ENCODE measurements at places on chromosomes 5 and 9.
A peak's percentile ranks its signal among the peaks of the same experiment; 100 is the strongest.

DNA sequence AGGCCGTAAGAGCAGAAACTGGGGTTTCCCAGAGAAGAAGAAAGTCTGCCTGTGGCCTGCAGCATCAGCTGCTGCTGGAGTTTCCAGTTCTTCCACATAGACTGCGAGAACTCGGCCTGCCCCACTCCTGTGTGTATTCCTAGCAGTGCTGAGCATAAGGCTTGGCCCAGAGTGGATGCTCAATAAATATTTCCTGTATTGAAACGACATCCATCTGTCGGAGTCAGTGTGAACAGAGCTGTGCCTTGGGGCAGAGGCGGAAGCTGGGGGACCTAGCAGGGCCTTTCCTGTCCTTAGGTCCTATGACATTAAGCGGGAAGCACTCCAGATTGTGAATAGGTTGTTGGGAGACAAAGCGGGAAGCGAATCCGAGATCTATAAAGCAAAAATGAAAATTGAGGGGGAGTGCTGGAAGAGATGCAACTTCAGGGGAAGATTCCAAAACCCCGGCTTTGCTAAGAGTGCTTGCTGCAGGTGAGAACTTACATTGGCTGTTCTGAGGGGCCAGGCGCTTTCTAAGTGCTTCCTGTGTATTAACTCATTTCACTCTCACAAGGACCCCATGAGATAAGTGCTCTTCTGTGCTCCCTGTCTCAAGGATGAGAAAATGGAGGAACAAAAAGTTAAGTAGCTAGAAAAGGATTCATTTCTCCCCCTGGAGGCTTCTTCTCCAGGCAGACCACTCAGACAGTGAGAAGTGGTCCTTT is 76.1 kb upstream of the CXCL14 start:
- DNase-seq = no peak

DNA sequence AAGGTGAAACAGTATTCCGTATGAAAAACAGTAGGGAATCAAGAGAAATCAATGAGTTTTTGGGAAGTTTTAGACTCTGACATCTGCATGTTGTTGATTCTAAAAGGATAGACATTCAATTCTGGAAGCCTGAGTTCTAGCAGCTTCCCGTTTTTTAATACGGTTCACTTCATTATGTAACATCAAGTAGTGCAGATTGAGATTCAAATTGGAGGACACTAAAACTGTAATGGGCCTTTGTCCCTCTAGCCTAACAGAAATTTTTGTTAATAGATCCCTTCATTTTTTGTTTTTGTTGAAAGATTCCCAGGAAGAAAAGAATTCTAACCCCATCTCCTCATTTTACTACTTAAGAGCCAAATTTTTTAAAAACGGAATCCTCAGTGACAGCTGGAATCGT is 384.6 kb downstream of the SH3GL2 start:
- DNase-seq = no peak

- no peak for DNase-seq
These were observed 370.8 kb upstream of the RFX3 start for GRCh38 chr9:3896576-3896975.

DNA sequence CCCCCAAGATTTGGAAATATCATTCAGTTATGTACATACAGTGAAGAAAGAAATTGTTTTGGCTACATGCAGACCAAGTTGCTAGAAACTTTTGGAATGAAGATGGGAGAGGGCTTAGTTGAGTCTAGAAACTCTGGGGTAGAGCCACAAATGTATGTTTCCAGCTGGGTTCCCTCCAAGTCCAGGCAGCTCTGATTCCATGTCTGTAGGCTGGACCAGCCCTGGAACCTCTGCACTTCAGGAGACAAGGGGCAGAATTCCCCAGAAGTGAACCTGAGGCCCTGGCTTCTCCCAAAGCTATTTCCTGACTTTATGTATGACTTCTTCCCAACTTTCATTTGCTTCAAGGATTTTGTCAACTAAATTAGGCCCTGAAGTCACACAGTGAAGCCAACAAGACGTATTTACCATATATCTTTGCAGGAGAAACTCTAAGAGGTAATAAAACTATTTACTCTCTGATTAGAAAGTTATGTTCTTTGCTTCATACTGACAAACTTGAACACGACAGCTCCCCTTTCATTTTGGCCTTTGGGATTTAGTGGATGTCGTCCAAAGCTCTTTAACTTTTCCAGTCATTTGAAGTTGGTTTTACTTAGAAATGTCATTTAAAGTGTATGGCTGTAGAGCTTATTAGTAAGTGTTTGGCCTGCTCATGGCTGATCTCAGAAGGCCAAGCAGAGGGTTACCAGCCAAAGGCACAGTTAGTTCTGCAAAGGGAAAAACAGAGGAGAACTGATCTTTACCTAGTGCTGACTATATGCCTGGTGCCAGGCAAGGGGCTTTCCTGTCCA is 152.0 kb upstream of the SLC28A3 start:
- no peak for DNase-seq

- DNase-seq = peak; percentile 31
These were observed 472 bp downstream of the FBXO4 start for GRCh38 chr5:41925555-41925951.

- DNase-seq = no peak
These were observed 148.3 kb upstream of the IER5L start for GRCh38 chr9:129326061-129327005.

- DNase-seq = no peak
These were observed 19.3 kb downstream of the RASEF start for GRCh38 chr9:83043597-83043996.

DNA sequence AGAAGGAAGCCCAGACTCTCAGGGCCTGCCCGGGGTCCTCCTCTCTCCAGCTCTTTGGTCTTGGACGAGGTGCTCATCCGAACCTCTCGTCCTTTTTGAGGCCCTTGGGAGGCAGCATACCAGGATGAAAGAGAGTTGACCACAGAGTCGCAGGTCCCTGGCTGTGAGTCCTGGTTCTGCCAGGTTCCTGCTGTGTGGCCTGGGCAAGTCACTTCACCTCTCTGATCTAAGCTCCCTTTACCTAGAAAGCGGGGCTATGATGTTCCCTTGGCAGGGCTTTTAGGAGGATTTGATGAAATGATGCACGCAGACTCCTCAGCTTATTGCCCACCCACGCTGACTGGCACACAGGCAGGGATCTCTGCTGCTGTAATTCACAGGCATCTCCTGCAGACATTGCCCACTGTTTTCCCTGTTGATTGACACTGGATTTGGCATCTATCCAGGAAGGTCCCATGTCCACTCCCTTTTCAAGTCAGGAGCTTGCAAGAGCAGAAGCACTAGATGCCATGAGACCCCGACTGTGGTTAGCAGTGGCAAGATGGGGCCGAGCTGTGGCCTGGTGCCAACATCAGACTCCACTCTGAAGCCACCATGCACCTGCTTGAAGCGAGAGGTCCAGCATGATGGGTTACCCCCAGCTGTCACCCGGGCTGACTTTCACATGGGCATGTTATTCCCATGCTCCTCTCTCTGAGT is 71.5 kb downstream of the MACROH2A1 start:
- no peak for DNase-seq

- no peak for DNase-seq
These were observed 413.6 kb upstream of the TNC start for GRCh38 chr9:115531410-115532125.

- no peak for DNase-seq
These were observed 58.3 kb upstream of the ALDH1B1 start for GRCh38 chr9:38334234-38334633.

GRCh38 chr5:67166460-67167285 is 29.9 kb downstream of the CD180 start:
- peak; percentile 90 for DNase-seq

GRCh38 chr5:114561415-114561814 is 199.5 kb downstream of the KCNN2 start:
- no peak for DNase-seq

GRCh38 chr9:117169089-117169621 is 245.7 kb downstream of the ASTN2 start:
- no peak for DNase-seq

DNA sequence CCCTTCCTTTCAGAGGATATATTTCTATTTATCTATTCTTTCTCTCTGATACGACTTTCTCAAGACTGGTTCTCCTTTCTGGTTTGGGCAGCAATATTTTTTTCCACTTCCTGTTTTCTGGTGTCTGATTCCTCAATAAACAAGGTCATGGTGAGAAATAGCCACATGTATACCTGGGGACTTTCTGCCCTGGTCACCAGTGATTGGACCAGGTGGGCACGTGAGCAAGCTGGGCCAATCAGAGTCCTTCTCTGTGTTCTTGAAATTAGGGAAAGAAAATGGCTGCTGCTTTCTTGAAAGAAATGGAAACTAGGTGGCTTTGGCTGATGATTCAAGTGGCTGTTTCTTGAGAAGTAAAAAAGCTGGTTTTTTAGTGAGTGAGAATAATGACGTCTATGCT is 18.4 kb upstream of the GSN start:
- DNase-seq = no peak

- DNase-seq = no peak
These were observed 54.9 kb upstream of the BOD1 start for GRCh38 chr5:173671121-173671949.

- no peak for DNase-seq
These were observed 162.3 kb upstream of the PPP2R2B start for GRCh38 chr5:147040856-147041255.

DNA sequence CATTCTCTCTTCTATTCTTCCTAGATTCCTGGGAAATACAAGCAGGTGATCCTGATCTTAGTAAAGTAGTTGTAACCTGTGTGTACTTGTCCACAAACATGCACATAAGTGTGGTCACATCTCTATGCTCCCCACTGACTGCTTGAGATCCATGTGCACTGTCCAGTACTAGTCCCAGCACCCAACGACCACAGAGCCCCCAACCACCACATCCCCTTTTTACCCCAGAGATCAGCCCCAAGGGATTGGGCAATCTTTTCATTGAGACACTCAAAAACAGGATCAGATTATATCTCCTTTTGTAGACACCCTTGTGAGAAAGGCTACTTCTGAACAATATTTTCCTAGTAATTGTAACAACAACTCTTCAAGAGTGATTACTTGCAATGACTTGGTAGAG is 240.6 kb downstream of the ACTL7B start:
- DNase-seq = no peak

- DNase-seq = no peak
These were observed 69.4 kb downstream of the RIGI start for GRCh38 chr9:32456564-32456963.

DNA sequence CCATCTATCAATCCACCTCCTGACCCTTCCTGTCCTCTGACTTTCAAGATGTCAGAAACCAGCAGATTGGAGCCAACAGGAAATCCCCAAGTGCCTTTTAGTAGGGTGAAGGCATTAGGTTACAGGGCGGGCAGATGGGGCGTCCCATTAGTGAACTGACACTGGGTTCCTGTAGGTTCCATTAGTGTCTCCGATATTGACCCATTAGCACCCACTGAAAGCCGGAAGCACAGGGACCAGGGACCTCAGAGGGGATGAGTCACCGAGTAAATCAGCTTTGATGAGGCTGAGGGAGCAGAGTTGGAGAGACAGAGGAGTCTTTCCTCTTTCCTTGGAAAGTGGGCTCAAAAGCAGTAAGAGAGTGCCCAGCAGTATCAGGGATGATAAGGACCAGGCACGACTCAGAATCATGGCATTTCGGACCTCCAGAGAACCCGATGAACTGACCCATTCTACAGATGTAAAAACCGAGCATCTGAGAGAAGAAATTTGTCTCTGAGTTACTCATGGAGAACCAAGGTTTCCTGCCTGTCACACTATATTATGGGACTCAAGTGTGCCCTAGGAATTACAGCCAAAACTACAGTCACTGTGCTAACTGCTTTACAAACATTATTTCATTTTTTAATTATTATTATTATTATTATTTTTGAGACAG is 47.2 kb upstream of the FABP6 start:
- DNase-seq = no peak

DNA sequence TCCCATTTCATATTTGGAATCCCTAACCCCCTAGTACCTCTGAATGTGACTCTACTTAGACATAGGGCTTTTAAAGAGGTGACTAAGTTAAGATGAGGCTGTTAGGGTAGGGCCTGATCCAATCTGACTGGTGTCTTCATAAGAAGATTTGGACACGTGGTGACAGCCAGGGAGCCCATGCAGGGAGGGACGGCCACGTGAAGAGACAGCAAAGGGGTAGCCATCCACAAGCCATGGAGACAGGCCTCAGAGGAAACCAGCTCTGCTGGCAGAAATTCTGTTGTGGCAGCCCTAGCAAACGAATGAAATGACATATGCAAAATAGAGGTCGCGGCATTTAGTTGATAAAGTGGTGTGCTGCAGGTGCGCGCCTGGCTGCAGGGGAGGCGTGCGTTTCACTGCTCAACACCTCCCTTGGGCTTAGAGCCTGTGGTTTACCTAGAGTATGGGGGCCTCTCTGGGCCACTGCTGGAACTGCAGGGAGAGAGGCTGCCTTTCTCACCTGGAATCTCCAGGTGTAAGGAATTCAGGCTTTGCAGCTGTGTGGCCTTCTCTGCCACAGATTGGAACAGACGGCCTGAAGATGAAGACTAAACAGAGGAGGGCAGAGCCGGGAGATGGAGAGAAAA is 7.1 kb upstream of the AFAP1L1 start:
- DNase-seq = peak; percentile 64

- peak; percentile 46 for DNase-seq
These were observed 355 bp downstream of the TLE4 start for GRCh38 chr9:79572032-79572607.

GRCh38 chr5:50547303-50547702 is 106.2 kb upstream of the EMB start:
- DNase-seq = no peak

- no peak for DNase-seq
These were observed 28.7 kb upstream of the PALM2AKAP2 start for GRCh38 chr9:109751253-109751652.

DNA sequence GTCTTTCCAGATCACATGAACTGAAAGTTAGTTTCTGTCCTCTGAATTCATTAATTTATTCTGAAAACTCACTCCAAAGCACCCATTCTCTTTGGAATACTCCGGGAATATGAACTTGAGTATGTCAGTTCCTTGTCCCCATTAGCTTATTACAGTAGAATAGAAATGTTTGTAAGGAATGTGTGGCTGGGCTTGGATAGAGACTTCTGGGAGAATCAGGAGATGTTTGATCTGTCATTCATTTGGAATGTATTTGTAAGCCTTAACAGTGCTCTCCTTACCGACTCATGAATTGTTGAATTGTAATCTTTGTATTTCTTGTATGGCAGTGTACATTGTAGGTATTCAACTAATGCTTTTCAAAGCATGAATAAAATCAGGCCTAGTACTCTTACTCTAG is 548.4 kb downstream of the LRRC70 start:
- DNase-seq = no peak

- no peak for DNase-seq
These were observed 95.3 kb downstream of the TTLL11 start for GRCh38 chr9:121997791-121998190.

DNA sequence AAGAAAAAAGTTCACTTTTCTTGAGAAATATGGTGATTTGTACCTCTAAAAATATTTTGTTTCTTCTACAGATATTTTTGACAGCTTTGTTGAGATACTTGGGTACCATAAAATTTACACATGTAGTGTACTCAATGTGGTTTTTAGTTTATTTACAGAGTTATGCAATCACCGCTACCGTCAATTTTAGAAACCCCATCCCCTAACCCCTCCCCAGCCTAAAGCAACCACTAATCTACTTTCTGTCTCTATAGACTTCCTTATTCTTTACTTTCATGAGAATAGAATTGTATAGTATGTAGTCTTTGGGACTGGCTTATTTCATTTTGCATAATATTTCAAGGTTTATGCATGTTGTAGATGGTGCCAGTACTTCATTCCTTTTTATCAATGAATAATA is 45.0 kb upstream of the TDRD7 start:
- DNase-seq = no peak

Measured in activated CD4-positive, alpha-beta memory T cell treated with anti-CD3 and anti-CD28 coated beads, Interleukin-2, amount 10 ng/mL, durations not matched to agents 7 days and 5 days (primary cell).